ENCODE measurements at places on chromosomes 4 and X. TPM values are rescaled to one million over a fixed set of nuclear protein-coding genes. Genes with fewer than 3 reads are reported as not detected.

C4orf36 gene
- polyA plus RNA-seq, result 2.6 TPM

S100P gene
- 5.0 TPM for polyA plus RNA-seq

SLC6A14 gene
- polyA plus RNA-seq, result 0.06 TPM

H2BW2 gene
- polyA plus RNA-seq, result 1.00 TPM

NALF2 gene
- 0.74 TPM for polyA plus RNA-seq

DNA sequence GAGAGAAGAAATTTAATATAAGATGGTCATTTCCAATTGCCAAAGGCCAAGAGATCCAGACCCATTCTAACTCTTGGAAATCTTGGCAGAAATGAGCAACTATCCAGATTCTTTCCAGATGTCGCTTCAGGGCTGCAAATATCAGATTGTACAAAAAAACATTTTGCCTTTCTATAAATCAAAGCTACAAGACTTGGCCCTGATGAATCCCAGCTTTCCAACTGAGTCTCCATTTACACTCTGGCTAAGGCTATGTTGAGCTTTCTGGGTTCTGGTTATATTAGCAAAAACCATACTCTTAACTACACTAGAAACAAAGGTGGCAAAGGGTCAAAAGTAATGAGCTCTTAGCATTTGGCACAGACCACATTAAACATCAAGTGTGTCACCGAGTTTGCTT lies 345.8 kb downstream of the OPHN1 start:
- DNase-seq, result no peak

GRCh38 chr4:52037689-52038102 lies 403 bp downstream of the SGCB start:
- no peak for DNase-seq

DNA sequence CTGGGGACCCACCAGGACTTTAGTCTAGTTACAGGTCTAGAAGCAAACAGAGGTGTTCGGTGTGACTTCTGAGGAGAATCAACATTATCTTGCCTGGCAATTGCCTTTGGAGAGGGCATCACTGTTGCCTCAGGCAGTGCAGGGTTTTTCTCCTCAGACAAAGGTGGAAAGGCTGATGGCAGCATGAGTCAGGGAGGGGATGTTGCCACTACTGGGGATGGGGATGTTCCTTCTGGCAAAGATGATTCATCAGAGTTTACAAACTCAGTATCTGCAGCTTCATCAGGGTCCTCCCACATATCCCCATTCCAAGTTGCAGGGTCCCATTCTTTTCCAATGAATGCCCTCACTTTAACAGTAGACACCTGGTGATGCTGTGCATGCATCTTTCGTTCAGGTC lies 91.3 kb upstream of the GALNTL6 start:
- no peak for DNase-seq

DNA sequence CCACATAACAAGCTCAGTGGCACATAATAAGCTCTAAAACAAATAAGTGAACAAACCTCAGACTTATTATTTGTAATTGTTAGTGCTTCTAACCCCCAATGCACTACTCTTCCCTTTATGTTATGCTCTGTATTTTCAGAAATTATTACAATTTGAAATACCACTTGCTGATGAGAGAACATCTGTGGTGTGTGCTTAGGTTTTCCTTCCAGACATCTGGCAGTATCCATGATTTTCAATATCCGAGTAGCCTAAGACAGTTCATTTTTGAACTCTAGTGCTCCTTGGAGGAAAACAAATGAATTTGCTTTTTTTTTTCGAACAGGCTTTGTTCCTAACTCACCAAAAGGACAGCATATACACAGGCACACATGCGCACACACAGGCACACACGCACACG lies 278.7 kb upstream of the CLNK start:
- DNase-seq, result no peak

- no peak for DNase-seq
These were observed 113.7 kb downstream of the SOWAHB start for GRCh38 chr4:76784237-76784636.

- DNase-seq, result no peak
These were observed 13.0 kb downstream of the RBMX start for GRCh38 chrX:136867518-136867917.

GRCh38 chrX:109264878-109265277 lies 217.0 kb downstream of the GUCY2F start:
- no peak for DNase-seq

GRCh38 chr4:3677748-3678070 lies 88.5 kb upstream of the ADRA2C start:
- DNase-seq, result no peak

DNA sequence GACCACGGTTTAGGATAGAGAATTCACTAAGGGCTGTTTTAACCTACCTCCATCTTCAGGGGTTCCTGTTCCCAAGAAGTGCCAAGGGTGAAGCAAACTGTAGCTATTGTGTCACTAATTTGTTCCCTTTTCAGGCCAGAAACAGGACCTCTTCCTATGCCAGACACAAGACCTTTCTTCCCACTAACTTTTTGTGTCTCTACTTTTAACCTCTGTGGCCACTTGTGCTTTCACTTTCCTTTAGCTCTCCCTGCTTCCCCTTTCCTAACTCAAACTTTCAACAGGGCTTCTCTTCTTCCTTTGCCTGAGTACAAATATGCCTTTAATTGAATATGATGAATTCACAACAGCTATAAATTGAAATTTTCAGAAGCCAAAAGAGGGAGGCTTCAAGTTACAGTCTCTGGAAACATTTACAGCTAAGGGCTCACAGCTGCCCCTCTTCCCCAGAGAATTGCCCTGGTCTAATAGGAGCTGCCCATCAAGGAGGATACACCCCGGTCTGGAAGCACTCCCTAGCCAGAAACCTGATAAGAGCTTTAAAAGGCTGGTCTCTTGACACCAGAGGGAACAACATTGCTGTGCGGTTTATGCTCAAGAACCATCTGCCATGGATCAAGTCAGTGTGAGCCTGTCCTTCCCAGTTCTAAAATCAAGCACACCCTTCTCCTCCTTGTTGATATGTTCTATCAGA lies 61.7 kb upstream of the PLS3 start:
- no peak for DNase-seq

GRCh38 chr4:4387531-4388310 lies 819 bp downstream of the NSG1 start:
- no peak for DNase-seq

GRCh38 chr4:155665054-155665453 lies 1.6 kb upstream of the GUCY1A1 start:
- no peak for DNase-seq

DNA sequence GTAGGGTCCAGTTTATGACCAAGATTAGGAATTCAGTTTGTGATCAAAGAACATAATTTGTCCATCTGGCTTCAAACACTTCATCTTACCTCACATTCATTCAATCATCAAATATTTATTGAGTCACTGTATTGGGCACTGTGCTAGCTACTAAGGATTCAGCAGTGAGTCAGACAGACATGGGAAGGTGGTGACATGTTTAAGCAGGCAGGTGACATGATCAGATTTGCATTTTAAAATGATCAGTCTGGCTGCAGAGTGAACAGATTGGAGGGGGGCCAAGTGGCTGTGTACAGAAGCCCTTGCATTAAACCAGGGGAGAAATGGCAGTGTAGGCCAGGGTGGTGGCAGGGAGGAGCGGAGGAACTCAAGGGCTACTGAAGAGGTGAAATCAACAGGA lies 25.1 kb upstream of the APLN start:
- no peak for DNase-seq
